ENCODE measurements at places on chromosomes 4 and X.

DNA sequence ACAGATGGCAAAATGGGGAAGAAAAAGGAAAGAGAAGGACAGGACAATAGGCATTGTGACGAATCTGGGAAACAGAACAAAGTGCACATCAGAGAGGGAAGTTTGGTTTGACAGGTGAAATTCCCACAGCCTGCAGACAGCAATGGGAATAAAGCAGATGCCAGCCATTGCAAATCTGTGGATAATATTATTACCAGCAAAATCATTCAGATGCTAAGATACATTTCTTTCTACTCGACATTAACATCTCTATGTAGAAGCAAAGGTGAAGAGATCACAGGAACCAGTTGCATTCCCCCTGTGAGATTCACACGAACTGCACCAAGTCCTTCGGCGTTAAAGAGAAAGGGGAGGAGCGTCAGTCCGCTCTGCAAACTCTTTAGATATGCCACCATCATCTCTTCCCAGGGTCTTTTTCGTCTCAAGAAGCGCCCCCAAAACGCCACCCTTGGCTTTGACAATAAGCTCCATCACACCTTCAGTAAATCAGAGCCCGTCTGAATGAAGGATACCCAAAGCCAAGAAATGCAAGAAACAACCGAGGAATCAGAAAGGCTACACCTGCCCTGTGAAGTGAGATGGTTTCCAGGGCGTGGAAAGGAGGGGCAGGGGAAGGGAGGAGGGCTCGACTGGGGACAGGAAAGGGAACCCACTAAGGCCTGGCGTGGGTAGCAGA lies 1.9 kb downstream of the NEUROG2 start:
- no peak for DNase-seq

GRCh38 chrX:110401135-110401534 lies 42.5 kb downstream of the RTL9 start:
- DNase-seq: no peak

DNA sequence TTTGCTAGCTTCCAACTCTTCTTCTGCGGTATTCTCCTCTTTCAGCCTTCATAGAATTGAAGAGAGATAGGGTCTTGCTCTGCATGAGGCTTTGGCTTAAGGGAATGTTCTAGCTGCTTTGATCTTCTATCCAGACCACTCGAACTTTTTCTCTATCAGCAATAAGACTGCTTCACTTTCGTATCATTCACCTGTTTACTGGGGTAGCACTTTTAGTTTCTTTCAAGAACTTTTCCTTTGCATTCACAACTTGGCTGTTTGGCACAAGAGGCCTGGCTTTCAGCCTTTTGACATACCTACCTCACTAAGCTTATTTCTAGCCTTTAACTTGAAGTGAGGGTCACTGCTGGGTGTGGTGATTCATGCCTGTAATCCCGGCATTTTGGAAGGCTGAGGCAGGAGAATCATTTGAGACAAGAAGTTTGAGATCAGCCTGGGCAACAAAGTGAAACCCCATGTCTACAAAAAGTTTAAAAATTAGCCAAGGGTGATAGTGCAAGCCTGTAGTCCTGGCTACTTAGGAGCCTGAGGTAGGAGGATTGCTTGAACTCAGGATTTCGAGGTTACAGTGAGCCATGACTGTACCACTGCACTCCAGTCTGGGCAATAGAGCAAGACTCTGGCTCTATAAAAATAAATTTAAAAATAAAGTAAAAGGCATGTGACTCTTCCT lies 47.1 kb upstream of the HPGDS start:
- no peak for DNase-seq

DNA sequence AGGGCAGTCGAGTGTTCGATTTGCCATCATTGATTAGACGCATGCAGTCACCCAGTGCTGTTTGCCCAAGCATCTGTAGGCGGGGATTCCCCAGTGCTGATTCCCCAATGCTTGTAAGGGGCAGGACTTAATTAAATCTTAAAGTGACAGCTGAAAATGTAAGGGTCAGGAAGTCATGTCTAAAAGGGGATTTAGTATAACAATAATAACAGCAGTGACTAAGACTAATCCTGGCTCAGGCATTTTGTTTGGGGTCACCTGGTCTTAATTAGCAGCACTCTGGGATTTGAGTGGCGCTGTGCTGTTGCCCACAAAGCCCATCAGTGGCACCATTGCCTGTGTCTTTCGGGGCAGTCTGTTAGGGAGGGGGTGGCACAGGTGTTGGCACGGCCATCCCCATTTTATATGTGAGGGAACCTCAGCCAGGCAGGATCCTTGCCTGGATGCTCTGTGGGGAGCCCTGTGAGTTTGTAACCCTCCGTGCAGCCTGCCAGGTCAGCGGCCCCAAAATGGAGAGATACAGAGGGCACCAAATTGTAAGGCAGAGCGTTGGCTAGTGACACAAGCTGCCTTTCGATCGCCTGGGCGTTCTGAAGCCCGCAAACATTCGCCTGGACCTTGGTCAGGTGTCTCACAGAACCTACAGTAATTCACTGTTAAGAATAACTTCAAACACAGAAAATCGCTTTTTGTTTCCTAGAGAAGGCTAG lies 146.7 kb downstream of the TBL1X start:
- no peak for DNase-seq

GRCh38 chr4:100076753-100077152 lies 113.5 kb downstream of the DDIT4L start:
- no peak for DNase-seq

DNA sequence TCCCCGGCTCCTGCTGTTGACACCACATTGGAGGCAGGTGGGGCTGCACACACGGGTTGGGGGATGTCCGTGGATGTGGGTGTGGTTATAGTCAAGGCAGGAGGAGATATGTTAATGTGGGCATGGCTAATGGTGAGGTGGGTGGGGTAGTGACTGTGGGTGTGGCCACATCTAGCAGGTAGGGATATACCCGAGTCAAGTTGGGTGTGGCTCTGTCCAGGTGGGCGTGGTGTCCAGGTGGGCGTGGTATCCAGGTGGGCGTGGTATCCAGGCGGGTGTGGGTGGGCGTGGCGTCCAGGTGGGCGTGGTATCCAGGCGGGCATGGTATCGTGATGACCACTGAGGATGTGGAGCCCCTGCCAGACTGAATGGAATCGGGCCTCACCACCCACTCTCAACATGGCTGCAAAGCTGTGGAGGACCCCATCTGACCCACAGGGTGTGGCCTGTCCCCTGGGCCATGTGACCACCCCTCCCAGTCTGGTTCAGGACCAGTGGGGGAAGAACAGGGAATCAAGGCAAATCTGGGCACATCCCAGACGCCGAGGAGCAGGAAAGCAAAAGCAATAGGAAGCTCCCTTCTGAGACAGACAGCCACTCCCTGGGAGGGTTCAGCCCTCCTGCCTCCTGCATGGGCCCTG lies 21.0 kb downstream of the MAN2B2 start:
- no peak for DNase-seq

DNA sequence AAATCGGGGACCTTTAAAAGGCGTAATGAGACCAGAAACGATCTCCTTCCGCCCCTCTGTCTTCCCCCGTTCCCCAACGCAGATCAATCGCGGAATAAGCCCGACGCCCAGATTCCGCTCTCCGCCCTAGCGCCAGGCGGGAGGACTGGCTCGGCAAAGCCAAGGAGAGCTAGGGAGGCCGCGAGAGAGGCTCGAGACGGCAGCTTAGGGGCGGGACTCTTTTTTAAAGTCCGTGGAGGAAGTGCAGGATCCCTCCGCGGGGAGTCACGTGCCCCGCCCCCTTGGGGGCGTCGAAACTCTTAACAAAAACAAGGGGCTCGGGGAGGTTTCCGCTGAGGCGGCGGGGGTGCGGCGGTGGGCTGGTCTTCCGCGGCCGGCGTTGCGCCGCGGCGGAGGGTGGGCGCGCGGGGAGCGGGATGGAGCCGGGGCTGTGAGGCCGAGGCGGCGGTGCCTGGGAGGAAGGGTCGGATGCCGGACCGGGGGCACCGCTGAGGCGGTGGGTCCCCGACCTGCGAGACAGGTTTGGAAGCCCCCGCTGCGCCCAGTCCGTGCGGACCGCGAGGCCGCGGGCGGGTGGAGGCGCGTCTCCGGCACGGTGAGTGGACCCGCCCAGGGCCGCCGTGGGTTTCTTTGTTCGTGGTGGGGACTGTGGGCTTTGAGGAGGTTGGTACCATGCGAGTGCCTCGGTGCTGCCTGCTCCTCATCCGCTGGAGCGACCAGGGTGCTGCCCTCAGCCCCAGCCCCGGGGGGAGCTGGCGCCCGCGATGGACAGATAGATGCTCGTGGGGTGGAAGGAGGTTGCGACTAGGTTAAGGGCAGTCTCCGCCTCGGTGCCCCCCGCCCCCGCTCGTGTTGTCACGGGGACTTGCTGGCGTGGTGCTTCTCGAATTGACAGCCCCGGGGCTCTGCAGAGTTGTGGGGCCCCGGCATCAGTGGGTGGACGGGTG lies at the start of gene CCNG2:
Gene CCNG2, plus strand, starts transcription at position 296 of the 947 bp plus-strand sequence. CDS start 1,326 bp downstream, outside the sequence.
- no peak for DNase-seq

DNA sequence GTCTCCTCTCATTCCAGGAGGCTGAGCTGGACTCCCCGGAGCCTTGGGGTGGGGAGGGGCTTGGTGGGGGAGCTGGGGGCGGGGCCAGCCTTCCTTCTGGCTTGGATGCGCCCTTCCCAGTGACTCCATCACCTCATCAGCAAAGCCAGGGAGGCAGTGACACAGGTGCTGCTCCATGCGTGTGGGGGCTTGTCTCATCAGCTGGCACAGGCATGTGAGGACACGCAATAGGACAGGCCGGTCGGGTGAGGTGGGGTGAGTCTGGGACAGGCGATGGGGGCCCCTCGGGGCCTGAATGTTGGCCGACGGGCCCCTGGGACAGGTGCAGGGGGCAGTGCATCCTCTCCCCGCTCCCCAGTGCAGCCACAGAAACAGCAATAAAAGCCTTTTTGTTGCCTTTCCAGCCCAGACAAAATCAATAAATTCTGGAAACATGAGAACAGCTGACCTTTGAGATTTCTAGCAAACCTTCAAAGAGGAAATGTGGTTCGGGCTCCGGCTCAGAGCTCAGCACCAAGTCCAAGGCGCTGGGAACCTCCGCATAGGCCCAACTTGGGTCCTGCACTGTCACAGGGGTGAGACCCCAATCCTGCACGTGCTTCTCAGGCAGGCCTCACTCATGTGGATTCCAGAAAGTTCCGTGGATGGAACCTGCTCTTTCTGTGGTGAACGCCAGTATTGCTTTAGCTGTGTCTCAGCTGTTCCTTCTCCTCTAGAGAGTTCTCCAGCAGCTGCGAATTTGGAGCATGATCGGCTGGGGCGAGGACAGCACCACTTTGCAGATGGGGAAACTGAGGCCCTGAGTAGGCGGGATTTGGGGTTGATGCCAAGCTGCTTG lies 18.5 kb downstream of the ADRA2C start:
- no peak for DNase-seq

- DNase-seq: no peak
These were observed 48.9 kb upstream of the PHF8 start for GRCh38 chrX:54093159-54093558.

GRCh38 chr4:182292612-182293011 lies 49.4 kb downstream of the TENM3 start:
- no peak for DNase-seq

- no peak for DNase-seq
These were observed 25.5 kb downstream of the VEGFC start for GRCh38 chr4:176767183-176767582.

- no peak for DNase-seq
These were observed 484.4 kb upstream of the NR3C2 start for GRCh38 chr4:148926276-148927260.

- no peak for DNase-seq
These were observed 686.6 kb upstream of the PABPC4L start for GRCh38 chr4:134888156-134888555.

All from AG04449 (cell line).